Germinal center (tissue), 1 donor: ENCODE measurements at places on chromosomes 5 and 9.

DNA sequence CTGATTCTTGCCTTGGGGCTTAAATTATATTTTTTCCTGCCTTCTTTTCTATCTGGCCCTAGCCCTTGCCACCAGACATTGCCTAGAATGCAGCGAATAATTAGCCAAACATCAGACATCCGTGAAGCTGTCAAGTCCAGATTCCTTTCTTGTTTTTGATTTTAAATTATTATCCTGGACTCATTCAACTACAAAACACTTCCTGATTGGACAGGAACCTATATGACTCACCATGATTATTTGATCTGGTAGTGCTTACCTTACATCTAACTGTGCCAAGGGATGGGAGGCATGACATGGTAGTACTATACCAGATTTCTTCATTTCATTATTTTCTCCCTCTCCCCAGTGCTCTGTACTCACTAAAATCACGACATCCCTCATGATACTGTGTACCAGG, 829.6 kb downstream of the TLR4 start:
- DNase-seq, result no peak

DNA sequence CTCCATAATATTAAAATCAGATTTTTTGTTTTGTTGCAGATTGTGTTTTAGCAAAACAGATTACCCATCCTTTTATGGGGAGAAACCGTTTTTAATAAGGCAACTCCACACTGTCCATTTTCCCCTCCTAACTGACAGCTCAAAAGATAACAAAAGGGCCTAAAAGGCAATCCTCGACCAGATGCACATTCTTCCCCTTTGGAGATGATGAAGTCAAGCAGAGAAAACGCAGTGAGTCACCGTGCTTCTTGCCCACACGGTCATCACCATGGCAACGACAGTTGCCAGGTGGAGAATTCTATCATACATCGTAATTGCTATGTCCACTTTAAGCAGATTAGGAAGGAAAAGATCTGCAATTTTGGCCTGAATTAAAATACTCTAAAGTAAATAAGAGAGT, 96.4 kb downstream of the DIRAS2 start:
- no peak for DNase-seq

GRCh38 chr5:33105521-33105941, 335.2 kb upstream of the TARS1 start:
- DNase-seq, result no peak

DNA sequence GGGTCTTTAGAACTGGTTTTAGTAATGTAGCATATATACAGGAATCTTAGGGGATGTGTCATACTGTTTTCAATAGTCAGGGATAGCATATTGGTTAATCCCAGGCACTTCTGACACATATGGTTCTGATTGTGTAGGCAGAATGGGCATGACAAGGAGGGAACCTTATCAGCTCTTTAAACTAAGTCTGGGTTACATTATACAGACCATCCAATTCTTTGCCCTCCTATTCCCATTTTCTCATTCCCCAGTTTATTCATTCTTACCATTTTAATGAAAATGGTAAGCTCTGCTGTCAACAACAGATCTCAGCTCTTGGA, 85.1 kb downstream of the NDUFAF2 start:
- no peak for DNase-seq

- no peak for DNase-seq
Observed at GRCh38 chr5:135451581-135452320, 400 bp downstream of the TIFAB start.

DNA sequence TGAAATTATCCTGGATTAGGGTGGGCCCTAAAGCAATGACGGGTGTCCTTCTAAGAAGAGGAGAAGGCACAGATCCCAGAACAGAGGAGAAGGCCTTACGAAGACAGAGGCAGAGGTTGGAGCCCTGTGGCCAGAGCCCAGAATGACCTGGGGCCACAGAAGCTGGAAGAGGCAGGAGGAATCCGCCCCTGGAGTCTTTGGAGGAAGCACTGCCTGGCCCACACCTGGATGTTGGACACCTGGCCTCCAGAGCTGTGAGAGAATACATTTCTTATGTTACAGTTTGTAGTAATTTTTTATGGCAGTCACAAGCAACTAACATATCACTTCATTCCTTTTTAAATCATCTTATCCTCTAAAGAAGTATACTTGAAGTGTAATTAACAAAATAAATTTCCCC, 8.5 kb downstream of the MRPL36 start:
- DNase-seq, result no peak

DNA sequence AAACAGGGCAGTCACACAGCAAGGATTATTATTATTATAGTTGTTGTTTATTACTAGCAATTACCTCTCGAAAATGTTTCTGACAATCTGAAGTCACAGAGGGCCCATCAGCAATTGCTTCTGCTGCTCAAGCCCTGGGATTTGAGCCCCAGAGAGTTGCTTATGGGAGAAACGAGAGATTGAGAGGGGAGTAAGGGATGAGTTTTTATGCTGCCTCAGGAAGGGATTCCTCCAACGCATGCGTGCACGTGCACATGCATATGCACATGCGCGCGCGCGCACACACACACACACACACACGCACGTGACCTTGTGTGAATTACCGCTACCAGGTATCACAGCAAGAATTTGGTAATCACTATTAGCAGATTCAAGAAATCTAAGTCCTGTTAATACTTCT, 189.2 kb upstream of the TBC1D2 start:
- no peak for DNase-seq

- DNase-seq, result no peak
Observed at GRCh38 chr5:148972396-148972795, 90.5 kb downstream of the SH3TC2 start.

GRCh38 chr5:67095346-67096171, 101.0 kb downstream of the CD180 start:
- no peak for DNase-seq

DNA sequence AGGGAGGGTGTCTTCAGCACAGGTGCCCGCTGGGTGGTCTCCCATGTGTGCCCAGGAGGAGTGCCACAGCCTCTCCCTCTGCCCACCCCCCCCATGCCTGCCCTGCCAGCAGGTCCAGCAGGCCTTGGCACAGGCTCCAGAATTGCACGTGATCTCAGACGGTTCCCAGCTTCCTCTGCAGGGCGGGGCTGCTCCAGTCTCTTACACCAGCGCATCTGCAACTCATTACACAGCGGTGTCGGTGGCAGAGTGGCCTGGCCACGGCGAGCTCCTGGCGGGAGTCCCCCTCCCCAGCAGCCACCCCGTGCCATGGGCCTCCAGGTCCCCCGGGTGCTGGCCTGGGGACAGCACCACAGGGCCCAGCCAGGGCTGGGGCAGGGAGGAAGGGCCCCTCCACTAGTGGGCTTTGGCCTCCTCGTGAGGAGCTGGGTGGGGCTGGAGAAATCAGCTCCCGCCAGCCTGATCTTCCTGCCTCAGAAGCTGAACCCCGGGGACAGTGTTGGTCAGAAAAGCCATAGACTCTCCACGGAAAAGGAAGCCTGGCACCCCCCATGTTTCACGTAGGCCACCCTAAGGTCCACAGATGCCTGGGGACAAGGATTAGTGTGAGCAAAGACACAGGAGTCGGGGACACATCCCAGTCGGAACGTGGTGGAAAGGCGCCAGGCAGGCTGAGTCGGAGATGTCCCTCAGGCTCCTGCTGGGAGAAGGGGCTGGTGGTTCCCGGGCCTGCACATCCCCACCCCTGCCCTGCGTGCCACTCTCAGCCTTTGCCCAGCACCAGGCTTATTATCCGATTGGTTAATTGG, 40.2 kb downstream of the RXRA start:
- DNase-seq, result no peak

- no peak for DNase-seq
Observed at GRCh38 chr5:167503926-167504720, 787.3 kb upstream of the WWC1 start.

DNA sequence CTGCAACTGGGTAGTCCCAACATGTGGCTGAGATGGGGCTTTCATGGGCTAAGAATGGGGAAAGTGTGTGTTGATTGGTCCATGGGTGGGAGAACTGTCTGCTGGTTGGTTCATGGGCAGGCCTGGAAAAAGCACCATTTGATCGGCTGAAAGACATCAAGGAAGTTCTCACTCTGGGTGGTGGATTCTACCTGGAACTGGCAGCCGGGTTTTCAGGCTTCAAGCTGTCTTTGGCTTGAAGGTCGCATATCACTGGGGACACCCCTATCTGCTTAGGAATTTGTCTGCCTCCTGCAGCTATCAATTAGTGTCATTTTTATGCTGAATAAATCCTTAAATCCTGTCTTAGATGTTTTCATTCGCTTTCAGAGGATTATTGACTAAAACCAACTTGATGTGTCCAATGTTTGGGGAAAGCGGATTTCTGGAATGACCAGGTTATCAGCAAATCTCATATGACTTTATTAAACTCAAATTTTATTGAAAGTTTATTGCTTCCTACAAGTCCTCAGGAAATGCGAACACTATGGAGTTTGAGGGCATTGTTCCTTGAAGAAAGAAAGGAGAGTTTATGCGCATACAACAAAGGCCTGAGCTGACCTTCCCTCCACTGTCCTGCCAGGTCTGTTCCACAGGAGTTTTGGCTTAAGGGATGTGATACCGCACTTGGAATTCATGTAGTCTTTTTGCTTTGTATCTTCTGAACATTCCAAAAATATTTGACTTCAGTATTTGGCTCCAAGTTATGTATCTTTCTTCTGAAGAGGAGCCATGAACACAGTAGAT, 451.1 kb downstream of the TUSC1 start:
- DNase-seq, result no peak

DNA sequence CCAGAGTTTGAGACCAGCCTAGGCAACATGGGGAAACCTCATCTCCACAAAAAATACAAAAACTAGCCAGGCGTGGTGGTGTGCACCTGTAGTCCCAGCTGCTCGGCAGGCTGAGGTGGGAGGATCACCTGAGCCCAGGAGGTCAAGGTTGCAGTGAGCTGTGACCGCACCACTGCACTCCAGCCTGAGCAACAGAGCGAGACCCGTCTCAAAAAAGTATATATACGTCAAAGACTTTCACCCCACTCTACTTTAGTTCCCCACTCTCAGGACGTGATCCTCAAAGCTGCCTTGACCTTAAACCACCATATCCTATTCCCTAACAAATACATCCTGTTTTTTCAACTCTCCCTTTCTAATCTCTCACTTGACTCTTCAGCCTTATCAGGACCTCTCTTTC, 41.0 kb downstream of the PCDHGC5 start:
- peak; percentile 31 for DNase-seq

GRCh38 chr5:143052967-143053682, 282.9 kb downstream of the ARHGAP26 start:
- DNase-seq, result no peak

DNA sequence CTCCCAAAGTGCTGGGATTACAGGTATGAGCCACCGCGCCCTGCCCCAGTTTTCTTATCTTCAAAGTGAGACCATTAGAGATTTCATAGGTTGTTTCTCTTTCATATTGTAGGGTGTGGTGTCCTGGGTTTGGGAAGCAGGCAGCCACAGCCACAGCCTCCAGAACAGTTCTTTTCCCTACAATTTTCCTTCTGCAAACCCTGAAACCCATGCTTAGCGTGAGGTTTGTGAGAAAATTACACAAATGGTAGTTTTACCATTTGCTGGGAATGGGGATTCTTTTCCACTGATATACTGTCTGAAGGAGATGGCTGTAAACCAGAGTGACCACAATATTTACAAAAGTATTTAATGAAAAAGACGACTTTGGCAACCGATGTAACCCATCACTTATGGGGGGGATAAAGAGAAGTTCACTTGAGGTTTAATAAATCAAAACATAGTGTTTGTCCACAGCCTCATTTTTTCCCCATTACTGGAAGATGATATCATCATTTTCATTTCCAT, 26.7 kb upstream of the ECM2 start:
- DNase-seq, result no peak

GRCh38 chr5:1799110-1799601, 481 bp downstream of the MRPL36 start:
- DNase-seq, result peak; percentile 45

DNA sequence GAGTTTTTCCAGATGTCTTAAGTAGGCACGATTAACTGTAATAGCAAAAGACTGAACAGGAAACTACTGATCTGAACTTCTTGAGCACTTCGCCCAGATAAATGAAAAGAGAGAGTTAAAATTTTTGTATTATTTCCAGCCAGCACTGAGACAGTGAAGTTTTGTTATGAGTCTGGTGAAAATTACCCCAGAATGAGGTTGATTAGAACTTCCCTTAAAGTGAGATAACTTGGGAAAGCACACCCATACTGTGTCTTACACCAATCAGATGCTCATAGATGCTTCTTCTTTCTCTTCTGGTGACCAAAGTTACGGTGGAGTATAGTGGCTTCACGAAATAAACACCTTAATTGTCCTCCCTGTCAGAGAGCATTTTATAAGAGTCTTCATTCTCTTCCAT, 131.8 kb upstream of the SLC12A2 start:
- DNase-seq, result no peak

DNA sequence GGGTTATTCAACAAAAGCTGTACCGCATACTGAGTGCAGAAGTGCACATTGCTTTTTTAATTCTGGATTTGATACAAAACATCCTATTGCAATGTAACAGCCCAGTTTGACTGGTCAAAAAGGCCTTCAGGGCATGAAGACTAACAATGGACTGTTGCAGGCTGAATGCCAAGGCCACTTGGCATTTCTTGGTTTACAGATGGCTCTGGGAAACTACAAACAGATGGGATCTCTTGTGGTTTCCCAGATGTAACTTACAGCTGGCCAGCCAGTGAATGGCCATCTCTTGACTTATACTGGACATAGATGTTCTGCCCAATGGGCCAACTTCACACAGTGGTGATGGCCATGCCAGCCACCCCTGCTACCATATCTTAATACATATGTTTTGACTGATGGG, 36.8 kb downstream of the UGT3A2 start:
- DNase-seq, result no peak

DNA sequence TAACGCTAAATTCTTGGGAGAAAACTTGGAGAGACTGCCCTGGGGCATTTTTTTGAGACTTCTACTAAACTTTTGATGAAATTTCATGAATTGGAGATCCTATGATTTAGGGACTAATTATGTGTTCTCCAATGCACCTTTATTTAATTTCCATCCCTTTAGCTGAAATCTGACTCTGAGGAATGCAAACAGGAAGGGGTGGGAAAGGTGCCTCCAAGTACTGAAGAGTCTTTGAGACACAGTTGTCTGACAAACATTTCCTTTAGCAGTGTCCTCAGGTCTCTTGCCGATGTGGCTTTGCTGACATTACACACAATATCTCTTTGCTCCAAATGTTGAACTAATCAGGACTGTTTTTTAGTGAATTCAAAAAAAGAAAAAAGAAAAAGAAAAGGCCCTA, 76.9 kb downstream of the LIX1 start:
- no peak for DNase-seq

DNA sequence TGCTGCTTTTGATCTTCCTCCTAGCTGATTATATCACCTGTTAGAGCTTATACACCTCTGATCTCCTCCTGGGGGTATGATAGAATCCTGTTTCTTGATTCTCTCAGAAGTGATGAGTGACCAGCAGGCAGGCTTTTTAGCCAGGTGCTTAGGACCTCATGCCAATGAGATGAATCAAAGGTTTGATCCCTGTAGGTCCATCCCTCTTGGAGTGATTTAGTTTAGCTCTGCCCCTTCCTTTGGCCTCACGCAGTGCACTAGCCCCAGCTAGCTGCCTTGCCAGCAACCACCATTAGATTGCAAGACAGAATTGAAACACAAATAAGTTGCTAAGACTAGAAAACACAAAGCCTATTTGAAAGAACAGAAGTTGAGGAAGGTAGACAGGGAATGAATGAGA, 84.4 kb downstream of the ZSWIM6 start:
- DNase-seq, result no peak
